Activated CD4-positive, alpha-beta T cell treated with anti-CD3 and anti-CD28 coated beads, Interleukin-2, amount 10 ng/mL, durations not matched to agents 7 days and 5 days (primary cell): ENCODE measurements at places on chromosomes 1 and 21. TPM values are rescaled to one million over a fixed set of nuclear protein-coding genes. Genes with fewer than 3 reads are reported as not detected.

DNA sequence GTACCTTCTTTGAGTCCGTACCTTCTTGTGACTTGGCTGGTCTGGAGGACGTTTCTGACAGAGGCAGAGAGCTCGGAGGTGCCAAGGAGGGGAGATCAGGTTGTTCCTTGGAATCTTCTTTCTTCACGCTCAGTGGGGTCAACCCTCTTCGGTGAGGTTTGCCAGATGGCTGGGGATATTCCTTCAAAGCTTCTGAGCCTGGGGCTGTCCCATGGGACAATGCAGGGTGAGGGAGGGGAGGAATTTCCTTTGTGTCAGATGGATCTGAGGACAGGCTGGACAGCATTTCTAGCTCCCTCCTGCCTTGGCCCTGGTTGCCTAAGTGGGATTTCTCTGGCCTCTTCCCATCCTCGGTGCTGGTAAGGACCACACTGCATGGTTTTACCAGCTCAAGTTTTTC lies 95.5 kb upstream of the EDN2 start:
- no peak for DNase-seq

DNA sequence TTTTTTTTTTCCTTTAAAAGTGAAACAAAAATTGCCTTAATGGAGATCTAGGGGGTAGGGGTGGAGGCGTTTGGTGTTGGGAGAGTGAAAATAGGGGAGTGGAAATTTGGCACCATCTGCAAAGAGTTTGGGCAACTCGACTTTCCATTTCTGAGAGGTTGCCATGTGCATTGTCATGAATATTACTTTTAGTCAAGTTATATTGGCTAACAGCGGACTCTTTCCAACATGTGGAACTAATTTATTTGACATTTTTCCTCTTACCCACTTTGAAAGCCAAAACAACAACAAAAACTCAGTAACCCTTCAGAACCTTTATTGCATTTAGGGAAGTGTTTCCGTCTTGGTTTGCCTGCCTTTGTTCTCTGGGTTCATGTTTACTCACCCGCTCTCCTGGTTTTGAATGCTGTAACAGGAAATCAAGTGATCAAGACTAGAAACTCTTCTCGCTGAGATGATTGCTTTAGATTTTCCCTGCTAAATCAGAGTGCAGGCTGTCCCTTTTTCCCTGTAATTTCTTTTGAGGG lies 70.4 kb downstream of the CACHD1 start:
- DNase-seq = peak; percentile 31

DNA sequence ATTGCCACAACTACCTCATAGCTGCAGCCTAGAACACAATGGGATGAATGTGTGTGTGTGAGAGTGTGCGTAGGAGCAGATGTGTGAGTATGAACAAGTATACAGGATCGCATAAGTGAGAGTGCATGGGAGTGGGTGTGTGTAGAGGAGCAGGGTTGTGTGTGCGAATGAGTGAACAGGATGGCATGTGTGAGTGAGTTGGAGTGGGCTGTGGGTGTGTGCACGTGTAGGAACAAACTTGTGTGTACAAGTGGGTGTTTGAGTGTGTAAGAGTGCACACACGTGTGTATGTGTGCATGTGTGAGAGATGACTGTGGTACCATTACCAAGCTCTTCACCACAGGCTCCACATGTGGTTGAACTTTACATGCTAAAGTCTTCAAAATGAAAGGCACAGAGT lies 175.4 kb upstream of the EDN2 start:
- DNase-seq = no peak

GRCh38 chr1:9721606-9722377 lies 70.3 kb downstream of the PIK3CD start:
- peak; percentile 64 for DNase-seq

DNA sequence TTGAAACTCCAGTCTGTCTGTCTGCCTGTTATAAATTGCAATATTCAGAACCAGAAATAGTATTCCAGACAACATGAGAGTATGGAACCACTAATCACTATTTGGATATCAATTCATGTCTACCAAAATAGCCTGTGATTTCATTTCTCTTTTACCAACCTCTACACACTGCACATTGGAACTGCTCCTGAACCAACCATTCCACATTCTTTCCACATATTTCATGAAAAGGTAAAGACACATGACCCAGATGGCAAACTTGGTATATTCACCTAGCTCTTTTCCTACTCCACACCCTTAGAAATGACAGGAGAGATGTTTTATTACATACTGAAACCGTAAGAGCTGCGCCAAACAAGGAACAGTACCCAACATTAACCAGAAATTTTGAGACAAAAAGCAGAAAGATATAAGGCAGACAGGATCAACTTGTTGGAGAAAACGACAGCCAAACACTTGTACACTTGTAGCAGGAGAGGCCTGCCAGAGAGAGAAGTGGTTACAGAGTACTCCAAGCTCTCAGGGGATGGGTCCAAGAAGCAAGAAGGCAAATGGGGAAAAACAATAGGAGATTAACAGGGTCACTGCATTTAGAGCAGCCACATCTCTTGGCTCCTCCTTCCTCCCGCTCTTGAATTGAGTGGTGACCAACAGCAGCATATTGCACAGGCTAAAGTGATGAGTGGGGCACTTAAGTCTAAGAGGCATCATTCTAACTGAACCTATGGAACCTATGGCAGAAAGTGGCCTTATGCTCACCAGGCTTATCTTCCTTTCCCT lies 148.7 kb downstream of the SETD4 start:
- DNase-seq = no peak

- DNase-seq = no peak
Observed at GRCh38 chr1:244409701-244410100, 42.0 kb downstream of the ADSS2 start.

Gene TRIM67
- total RNA-seq = not detected

- peak; percentile 30 for DNase-seq
Observed at GRCh38 chr1:206704226-206704625, 19.5 kb downstream of the MAPKAPK2 start.

DNA sequence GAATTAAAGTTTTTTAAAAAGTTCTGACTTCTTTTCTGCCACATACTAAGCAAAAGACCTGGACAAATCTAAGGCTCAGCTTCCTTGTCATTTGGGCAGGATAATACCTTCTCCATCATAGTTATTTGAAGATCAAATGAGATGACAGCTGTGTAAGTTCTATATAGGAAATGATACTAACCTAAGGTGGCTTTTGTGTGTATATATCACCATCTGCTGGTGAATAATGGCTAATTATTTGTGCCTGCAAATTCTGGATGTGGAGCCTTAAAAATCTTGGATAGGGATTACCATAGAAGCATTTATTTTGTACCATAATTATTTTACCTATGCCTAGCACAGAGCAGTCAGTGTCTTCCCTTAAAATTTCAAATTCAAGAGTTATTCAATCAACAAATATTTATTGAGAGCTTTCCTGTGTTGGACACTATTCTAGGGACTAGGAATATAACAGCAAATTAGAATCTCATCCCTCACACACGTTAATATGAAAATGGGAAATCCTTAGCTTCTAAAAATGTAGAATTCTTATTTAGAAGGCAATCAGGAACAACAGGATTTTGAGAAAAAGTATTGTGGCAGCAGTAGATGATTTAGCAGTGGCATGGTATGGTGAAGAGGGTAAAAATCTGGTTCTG lies 89.8 kb downstream of the TMEM200B start:
- DNase-seq = peak; percentile 10

- no peak for DNase-seq
Observed at GRCh38 chr1:116947092-116947860, 37.6 kb downstream of the PTGFRN start.

Gene CD247
- total RNA-seq = 261 TPM

DNA sequence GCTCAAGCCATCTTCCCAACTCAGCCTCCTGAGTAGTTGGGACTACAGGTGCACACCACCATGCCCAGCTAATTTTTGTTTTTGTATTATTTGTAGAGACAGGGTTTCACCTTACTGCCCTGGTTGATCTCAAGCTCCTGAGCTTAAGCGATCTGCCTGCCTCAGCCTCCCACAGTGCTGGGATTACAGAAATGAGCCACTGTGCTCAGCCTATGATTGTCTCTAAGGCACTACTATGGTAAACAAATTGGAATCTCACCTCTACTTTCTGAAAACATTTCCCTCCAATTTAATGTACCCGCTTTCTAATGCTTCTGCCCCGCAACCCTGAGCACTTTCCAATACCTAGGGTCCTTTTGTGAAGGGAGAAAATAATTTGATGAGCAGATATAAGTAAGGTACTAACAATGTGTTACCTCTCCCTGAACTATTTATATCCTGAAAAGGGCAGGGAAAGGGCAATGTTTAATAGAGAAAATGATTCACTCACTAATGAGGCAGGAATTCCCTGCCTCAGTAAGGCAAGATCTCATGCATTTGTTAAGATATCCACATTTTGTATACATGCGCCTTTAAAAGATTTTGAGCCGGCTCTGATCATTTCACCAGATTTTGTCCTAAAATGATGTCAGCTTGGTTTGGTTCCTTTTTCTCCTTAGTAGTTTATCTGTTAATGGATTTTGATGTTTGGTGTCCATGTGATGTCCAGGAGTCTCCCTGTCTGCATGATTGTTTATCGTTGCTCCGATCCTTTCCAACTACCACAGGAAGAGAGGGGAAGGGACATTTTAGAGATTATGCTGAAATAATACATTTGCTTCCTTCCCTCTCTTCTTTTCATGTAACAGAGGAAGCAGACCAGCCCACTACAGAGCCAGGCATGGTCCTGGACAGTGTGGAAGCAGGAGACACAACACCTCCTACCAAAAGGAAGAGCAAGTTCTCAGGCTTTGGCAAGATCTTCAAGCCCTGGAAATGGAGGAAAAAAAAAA lies 47.3 kb upstream of the RCC1 start:
- no peak for DNase-seq

DNA sequence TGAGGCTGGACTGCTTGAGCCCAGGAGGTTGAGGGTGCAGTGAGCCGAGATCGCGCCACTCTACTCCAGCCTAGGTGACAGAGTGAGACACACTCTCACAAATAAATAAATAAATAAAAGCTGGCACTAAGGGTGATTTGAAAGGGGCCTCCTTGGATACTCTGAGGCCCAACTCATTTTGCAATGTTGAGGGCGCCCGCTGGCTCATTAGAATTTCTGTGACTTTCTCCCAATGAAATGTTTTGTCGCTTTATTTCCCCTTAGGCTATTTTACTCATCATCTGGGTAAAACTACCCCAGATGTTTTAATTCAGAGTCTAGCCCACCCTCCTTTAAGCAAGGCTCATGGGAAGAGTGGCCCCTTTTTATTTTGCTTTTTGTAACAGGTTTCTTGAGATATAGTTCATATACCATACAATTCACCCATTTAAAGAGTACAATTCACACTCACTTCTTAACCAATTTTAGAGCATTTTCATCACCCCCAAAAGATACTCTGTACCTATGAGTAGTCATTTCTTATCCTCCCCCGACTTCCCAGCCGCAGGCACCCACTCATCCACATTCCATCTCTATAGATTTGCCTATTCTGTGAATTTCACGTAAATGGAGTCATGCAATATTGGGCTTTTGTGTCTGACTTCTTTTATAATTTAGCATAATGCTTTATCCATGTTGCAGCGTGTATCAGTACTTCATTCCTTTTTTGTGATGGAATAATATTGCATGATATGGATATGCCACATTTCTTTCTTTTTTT lies 259.1 kb downstream of the KAZN start:
- DNase-seq = no peak

DNA sequence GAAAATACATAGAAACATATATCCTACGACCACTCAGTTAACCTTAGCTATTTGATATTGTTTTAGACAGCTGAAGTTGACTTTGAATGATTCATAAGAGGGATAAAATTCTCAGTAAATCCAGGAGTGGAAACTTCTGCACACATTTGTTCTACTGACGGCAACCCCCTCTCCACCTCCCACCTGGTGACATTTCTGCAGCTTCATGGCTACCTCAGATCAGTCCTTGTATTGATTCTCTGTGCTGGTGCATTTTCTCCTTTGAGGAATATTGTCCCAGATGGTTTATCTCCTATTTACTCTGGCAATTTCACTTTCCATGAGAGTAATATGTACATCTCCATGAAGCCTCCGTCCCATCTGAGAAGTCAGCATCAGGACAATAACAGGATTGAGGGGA lies 57.7 kb upstream of the COA6 start:
- DNase-seq = no peak

- no peak for DNase-seq
Observed at GRCh38 chr1:198910816-198911215, 272.0 kb downstream of the PTPRC start.

DNA sequence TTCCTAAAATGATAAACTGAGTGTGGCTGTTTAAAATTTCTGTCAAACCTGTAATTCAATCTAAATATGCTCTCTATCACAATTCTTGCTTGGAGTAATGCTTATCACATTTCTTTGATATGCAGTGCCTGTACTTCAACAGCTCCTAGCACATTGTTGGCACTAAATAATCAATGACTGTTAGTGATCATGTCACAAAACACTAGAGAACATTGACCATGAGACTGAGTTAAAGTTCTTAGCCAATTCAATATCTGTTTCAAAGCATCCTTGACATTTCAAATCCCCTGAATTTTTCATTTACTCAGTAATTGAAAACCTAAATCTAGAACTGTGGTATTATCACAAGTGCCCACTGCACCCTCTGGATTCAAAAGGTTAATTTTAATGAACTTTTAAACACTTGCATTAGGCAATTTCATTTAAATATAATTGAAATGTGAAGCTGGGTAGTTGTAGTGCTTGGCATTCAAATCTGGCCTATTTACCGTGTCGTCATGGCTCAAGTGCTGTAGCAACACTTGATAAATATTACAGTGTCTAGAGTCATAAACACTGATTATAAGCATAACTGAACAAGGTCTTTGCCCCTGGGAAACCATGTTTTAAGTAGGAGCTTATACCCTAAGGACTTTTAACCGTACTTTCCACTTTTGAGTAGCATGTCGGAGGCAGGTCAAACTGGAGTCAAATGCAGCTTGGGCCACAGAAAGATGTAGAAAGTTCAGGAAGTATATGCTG lies 143.6 kb downstream of the LRRC7 start:
- DNase-seq = no peak

DNA sequence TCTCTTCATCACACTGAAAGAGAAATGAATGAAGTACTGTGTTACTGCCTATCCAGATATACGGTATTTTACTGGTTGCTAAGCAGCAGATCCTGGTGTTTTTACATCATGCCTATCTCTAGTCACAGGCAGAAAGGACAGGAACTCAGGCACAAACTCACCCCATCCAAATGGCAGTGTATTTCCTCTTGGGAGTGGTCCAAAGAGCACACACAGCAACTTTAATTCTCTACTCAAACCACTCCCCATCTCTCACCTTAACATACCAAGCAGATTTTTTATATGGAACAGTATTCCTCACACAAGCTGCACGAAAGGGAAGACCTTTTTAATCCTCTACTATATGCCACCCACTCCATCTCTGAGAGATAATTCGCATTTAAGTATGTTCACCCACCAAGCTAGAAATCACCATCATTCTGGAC lies 27.3 kb downstream of the EIF4G3 start:
- no peak for DNase-seq
